ENCODE measurements at places on chromosomes 7 and 10. TPM values are rescaled to one million over a fixed set of nuclear protein-coding genes. Genes with fewer than 3 reads are reported as not detected.

DNA sequence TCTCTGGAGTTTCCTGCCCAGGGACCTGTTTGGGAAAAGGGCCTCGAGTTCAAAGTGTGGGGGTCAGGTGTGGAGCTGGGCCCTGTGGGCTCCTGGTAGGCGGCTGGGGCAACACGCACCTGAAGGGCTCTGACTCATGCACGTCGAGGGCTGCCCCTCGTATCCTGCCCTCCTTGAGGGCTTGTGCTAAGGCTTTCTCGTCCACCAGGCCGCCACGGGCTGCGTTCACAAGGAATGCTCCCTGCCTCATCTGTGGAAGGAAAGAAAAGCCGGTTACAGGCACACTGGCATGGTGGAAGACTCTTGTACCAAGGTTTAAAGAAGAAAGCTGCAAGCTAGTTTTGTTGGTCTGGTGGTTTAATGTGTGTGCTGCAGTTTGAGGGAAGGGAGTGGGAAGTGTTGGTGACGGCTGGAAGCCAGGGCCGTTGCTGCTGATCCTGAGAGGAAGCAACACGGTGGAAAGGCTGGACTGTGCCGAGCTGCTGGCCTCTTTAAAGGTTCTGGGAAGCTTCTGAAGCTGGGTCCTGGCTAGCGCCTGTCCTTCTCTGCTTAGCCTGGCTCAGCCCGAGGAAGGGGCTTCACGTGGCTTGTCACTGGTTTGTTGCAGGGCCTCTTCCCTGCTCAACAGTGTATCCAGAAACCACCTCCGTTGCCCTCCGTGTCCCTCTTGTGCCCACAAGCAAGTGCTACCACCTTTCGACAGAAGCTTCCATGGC, 52.0 kb downstream of the ZRANB1 start:
- DNase-seq = no peak

DNA sequence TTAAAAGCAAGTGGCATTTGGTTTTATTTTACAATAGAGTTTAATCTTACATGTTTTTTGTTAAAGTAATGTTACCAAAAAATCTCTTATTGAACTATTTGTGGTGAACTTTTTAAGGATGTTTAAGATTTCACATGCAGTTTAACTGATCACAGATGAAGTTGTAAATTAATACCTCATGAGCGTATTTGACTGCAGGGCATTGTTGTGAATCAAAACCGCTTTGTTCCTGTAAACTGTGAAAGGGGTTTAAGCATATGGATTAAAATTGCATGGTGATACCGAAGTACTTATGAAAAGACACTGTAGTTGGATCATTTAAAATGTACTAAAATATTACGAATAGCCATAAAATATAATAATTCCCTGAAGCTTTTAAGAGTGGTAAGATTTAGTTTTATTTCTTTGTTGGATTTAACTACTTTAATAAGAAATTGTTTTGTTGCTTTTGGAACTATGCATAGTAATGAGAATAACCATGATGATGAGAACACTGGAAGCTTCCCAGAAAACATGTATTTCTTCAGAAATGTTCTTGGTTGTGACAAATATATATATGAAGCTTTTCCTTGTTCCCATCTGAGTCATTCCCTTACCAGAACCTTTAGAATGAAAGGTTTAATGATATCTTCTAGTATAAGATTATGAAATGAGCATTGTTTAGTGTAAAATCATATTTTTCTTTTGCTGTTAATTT, 131.3 kb downstream of the ADK start:
- DNase-seq = no peak

DNA sequence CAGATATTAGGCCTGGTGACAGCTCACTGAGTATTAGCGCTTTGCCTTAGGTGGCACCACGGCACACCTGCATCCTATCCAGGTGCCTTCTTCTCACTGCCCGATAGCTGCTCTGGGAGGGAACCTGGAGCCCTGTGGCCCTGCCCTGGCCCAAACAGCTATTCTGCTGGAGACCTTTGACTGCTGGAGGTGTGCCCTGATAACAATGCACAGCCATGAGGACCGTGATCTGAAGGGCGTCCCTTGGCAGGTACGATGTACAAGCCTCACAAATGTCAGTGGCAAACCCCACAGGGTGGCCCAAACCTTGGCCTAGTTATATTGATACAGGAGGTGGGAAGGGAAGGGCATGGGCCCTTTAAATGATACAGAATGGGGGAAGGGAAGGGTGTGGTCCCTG, 259.5 kb downstream of the GRID1 start:
- DNase-seq = no peak

- DNase-seq = no peak
These were observed 5.8 kb downstream of the C7orf57 start for GRCh38 chr7:48040944-48041652.

CTTNBP2 gene
- polyA plus RNA-seq = 4.6 TPM

- DNase-seq = no peak
These were observed 46.0 kb upstream of the OPTN start for GRCh38 chr10:13053794-13054462.

DNA sequence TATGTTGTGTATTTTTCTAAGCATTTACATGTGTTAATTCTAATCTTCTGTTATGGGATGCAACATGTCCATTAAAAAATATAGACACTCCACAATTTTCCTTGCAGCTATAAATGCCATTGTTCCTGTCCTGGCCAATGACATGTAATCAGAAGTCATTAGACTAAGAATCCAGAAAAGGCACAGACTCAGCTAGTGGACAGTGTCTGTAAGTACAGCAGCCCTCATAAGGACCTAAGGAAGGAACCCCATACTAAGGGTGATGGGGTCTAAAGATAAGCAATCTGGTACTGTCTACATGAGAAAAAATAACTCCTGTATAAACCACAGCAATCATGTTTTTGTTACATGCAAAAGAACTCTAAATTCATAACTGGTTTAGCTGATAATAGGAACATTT, 115.9 kb downstream of the GPR85 start:
- DNase-seq = no peak

DNA sequence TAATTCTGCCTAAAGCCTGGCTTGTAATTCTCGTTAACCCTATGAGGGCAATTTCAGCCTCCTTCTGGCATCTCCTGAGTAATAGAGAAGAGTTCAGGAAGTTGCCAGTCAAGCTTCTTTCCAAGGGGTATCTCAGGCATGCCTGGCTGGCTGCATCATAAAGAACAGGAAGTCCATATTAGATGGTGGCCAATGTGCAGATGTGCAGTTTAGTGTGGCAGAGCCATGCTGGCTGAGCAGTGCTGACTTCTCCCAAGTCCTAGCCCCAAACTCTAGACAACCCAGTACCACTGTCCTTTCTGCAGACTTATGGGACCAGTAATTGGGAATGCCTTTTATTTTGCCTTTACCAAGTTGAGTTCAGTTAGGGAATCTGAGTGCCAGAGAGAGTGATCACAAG, 517.9 kb downstream of the GALNT17 start:
- no peak for DNase-seq

GRCh38 chr7:29987811-29988317, 1.7 kb downstream of the SCRN1 start:
- no peak for DNase-seq

DNA sequence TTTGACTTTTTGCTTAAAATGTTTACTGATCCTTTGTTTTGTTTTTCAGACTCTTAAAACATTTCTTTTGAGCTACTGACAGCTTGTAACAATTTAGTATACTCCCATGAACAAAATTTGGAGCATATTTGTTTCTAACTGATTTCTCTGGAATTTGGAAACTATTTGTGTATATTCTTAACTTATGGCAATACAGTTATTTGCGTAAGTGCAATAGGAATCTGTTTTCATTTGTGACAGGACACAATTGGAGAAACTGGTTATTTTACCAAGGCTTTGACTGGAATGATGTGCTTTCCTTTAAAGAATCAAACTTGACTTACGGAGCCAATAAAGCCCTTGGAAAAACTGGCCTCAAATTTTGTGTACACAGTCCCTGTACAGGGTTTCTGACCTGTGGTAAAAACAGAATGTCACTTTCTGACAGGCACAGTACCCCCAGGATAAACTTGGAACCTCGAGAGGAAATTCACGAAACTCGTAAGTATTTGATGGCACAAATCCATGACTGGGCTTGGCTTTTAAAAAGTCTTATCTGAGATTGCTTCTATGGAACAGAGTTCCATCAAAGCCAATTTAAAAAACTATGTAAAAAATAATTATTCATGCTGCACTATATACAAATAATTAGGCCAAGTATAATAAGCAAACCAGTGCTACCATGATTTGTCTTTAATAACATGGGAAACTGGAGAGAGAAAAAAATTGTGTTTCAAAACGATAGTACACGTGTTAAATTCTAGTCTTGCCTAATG, 70.4 kb downstream of the ST8SIA6 start:
- no peak for DNase-seq

DNA sequence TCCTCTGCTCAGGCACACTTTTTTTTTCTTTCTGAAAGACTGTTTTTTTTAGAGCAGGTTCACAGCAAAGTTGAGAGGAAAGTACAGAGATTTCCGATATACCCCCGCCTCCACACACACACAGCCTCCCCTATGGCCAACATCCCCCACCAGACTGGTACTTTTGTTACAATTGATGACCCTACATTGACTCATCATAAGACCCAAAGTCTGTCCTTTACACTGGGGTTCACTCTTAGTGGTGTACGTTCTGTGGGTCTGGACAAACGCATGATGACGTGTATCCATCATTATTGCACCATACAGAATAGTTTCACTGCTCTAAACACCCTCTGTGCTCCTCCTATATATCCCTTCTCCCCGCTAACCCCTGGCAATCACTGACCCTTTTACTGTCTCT, 107.7 kb downstream of the RBM20 start:
- no peak for DNase-seq

DNA sequence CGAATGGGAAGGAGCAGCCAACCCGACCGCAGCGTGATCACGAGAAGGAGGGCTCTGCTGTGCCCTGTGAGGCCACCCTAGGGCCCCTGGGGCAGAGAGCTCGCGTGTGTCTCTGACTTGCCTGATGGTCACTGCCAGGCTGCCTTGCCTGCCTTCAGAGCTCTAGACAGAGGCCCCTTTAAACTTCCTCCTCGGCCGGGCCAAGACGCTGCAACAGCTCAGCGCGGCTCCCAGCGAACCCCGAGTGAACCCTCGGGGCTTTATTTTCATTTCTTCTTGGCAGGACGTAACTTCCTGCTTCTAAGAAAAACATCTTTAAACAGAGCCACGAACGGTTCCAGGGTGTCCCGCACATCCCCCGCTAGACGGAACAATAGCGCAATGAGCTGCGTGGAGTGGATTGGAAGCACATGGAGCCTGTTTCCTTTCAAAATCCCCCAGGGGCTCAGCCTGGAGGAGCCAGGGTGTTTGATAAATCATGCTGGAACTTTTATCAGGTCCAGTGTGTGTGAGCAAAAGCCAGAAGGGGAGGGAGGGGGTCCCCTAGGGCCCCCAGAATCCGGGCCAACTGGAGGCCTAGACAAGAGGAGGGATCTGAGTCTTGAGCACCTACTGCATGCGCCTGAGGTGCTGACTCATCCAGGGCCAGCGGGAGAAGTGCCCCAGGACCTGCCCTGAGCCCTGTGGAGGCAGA, 134.1 kb upstream of the GDF10 start:
- DNase-seq = peak; percentile 55

DNA sequence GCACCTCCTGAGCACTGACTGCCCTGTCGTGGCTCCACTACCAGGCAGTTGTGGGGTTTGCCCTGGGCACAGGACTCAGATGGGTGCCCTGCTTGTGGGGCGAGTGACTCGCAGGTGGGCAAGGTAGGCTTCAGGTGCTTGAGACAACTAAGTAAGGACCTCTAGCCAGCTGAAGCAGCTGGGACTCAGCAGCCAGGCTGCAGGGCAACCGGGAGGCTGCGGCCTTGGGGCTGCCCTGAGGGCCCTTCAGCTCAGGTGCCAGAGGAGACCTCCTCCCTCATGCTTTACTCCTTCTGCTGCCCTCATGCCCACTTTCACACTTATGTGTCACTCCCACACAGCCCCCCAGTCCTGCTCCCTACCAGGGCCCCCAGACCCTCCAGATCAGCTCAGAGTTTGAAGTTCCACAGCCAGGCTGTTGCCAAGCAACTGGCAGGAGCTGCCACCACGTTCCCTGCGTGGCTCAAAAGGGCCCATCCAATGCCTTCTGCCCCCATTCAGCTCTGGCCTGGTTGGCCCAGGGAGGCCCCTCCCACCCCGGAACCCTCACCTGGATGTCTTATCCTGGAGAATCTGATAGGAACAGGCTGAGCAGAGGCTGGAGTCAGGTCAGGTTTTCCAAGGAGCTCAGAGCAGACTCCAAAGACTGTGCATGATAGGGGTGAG, 10.0 kb downstream of the TLX1 start:
- no peak for DNase-seq
